ENCODE measurements at places on chromosomes 7 and 10.
A peak's percentile ranks its signal among the peaks of the same experiment; 100 is the strongest.

- DNase-seq, result no peak
These were observed 10.2 kb downstream of the LMTK2 start for GRCh38 chr7:98116656-98117461.

GRCh38 chr10:105761576-105762260, 1120.6 kb downstream of the SORCS3 start:
- DNase-seq, result no peak

DNA sequence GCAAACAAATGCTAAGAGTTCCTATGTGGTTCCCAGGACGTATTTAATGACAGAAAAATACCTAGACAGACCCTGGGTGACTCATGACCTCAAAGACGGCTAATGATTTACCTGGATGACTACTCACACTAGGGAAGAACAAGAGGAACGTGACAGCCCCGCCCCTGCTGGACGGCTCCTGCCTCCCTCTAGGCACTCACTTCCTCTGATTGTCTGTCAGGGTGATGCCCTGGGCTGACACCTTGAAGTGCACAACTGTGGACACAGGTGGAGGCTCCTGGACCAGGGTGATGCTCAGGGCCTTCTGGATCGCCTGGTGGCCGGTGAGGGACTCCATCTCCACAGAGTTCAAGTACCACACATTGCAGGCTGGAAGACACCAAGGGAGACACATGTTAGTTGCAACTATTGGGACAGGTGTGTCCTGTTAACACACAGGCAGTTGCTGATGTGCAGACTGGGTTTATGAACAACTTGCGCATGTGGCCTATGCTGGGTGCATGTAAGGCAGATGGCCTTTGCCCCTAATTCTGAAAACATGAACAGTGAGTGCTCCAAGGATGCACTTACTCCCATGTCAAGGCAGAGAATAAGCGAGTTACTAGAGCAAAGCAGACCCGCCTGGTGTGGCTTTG, 298.3 kb downstream of the TNS3 start:
- DNase-seq, result peak; percentile 89

DNA sequence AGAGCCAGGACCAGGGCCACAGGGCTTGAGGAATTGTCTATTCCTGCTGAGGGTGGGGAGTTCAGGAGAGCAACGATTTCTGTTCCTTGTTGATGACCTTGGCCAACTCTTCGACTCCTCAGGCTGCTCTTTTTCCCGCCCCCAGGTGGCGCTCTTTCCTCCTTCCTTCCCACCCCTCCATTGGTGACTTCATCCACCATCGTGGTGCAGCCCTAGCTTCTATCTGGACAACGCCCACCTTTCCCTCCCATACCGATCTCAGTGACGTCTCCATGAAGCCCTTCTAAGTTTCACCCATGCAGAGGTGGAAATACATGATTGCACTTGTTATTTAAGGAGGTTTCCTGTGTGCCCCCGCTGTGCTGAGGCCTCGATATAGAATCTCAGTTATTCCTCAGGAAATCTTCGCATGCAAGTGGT, 22.1 kb upstream of the CARD11 start:
- DNase-seq, result peak; percentile 36

DNA sequence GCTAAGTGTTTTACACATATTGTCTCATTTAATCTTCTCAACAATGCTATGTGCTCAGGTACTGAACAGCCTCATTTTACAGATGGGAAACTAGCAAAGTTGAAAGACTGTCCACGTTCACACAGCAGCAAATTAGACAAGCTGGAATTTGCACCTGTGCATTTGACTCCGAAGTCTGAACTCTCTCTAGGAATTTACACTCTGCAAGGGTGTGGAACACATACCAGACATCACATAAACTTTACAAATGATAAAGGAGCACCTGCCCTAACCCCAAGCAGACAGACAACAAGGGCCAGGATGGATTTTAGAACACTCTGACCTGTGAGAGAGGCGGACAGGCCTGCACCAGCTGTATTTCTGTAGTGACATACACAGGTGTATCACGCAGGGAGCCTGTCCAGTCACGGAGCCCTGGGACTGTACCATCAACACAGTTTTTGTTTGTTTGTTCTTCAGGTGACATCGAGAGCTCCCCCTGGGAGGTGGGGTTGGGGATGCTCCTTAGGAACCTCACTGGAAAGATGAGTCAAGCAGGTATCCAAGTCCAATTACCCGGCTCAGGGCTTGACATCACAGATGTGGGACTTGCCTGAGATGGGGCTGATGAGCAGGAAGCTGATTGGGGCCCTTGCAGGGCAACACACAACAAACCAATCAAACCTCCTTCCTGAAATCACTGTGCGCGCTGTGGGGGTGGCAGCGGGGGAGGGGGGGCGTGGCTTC, 31.0 kb downstream of the MKI67 start:
- DNase-seq, result peak; percentile 60

DNA sequence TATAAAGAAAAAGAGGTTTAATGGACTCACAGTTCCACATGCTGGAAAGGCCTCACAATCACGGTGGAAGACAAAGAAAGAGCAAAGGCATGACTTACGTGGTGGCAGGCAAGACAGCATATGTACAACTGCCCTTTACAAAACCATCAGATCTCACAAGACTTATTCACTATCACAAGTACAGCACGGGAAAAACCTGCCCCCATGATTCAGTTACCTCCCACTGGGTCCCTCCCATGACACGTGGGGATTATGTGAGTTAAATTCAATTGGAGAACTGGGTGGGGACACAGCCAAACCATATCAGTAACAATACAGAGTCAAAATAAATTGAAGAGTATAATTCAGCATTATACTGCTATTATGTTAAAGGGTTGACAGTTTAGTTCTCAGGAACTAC, 37.8 kb downstream of the RNLS start:
- no peak for DNase-seq

DNA sequence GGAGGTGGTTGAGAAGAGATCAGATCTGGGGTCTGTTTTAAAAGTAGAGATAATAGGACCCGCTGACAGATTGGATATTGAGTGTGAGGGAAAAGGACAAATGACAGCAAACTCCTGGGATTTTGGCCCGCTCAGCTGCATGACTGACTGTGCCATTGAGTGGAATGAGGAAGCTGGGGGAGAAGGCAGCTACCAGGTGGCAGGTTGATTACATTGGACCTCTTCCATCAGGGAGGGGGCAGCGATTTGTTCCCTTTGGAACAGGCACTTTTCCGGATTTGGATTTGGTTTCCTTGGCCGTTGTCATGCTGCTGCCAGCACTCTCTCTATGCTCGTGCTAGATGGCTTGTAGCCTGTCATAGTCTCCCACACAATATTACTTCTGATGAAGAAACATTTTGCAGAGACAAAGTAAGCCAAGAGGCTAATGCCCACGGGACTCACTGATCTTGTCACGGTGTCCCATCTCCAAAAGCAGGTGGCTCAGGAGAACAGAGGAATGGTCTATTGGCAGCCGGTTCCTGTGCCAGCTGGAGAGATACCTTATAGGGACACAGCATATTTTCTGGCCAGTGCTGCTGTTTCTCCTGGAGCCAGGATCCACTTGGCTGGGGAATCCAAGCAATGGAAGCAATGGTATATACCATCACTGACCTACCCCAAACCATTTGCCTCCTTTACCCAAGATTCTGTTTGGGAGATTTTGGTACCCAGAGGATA, 69.1 kb upstream of the WAC start:
- DNase-seq, result no peak

GRCh38 chr7:36198854-36199266, 45.8 kb downstream of the EEPD1 start:
- no peak for DNase-seq

- DNase-seq, result peak; percentile 10
These were observed 150.5 kb downstream of the ELAPOR2 start for GRCh38 chr7:86908948-86909347.

- no peak for DNase-seq
These were observed 5.8 kb downstream of the UNCX start for GRCh38 chr7:1238450-1238882.

- no peak for DNase-seq
These were observed 329.8 kb upstream of the SEMA3D start for GRCh38 chr7:85516675-85517074.

DNA sequence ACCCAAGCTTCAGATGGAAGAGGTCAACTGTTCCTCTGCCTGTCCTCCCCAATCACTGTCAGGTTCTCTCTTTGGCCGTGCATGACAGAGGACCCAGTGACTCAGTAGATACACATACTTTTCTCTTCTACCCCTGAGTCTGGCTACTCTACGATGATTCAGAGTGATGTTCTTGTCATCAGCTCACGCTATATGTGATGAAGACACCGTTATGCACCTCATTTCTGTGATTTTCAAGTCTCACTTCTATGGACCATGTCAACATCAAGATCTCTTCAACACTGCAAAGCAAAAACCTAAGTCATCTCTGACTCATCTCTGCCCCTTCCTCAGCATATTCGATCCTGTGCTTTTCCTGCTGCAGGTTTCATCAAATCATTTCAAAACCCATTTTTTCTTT, 76.6 kb upstream of the DGKI start:
- DNase-seq, result no peak

GRCh38 chr10:133336577-133337369, at the start of gene CALY:
Gene CALY (minus strand): TSS chr10:133336896. CDS start chr10:133328989, 7,907 bp downstream.
- no peak for DNase-seq

DNA sequence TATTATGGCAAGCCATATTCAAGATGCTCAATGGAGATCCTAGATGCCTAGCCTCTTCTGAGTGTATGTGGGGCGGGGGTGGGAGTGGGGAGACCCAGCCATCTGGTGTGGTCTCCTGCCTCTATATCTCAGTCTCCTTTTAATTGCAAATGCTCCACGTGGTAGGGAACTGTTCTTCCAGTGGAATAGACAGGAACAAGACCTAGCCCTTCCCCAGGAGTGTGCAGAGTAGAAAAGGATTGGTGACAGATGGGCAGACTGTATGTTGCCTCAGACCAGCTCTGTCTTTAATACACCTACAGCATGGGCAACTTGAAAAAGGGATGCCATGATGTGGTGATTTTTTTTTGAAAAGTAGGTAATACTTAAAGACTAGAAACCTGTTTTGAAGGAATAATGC, 12.6 kb downstream of the CYP3A5 start:
- no peak for DNase-seq

GRCh38 chr7:137458399-137458798, 114.9 kb upstream of the PTN start:
- DNase-seq, result no peak

GRCh38 chr7:27154901-27155815, 1.3 kb downstream of the HOXA7 start:
- DNase-seq, result peak; percentile 83

GRCh38 chr7:140873434-140873833, 51.3 kb downstream of the BRAF start:
- no peak for DNase-seq

DNA sequence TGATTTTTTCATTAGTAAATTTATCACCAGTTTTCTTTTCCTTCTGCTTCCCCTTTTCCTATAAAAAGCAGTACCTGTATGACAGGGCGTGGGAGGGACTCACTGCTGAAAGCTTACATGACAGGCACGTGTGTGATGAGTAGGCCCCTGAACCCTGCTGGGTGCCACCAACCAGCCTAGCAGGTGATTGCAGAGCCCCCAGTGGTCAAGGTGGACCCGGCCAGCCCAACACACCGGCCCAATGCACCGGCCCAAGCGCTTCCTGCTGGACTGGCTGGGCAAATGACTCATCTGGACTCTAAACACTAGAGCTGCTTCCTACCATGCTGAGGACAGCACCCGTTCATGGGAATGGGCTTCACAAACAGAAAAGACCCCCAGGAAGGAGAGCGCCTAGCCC, 89.8 kb upstream of the TMEM72 start:
- no peak for DNase-seq

- DNase-seq, result no peak
These were observed 71.7 kb downstream of the NRBF2 start for GRCh38 chr10:63204667-63205391.

DNA sequence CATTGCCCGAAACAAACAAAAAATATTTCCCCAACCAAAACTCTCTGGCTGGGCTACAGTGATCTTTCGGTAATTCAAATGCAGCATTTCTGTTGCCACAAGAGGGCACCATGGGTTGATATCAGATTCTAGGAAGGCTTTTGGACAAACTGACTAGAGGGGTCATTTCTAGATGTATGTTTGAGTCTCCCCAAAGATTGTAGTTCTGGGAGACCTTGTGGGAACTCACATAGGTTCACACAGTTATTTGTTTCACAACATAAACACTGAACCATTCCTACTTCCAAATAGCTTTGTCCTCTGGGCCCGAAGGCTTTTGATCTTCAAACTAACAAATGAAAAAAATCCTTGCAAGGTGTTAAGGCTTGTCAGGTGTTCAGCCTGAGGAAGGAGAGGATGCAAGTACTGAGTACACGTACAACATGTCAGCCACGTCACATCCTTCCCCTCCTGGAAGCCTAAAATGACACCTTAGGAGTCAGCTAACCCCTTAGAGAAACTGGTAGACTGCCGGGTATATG, 37.0 kb upstream of the IL15RA start:
- peak; percentile 64 for DNase-seq

DNA sequence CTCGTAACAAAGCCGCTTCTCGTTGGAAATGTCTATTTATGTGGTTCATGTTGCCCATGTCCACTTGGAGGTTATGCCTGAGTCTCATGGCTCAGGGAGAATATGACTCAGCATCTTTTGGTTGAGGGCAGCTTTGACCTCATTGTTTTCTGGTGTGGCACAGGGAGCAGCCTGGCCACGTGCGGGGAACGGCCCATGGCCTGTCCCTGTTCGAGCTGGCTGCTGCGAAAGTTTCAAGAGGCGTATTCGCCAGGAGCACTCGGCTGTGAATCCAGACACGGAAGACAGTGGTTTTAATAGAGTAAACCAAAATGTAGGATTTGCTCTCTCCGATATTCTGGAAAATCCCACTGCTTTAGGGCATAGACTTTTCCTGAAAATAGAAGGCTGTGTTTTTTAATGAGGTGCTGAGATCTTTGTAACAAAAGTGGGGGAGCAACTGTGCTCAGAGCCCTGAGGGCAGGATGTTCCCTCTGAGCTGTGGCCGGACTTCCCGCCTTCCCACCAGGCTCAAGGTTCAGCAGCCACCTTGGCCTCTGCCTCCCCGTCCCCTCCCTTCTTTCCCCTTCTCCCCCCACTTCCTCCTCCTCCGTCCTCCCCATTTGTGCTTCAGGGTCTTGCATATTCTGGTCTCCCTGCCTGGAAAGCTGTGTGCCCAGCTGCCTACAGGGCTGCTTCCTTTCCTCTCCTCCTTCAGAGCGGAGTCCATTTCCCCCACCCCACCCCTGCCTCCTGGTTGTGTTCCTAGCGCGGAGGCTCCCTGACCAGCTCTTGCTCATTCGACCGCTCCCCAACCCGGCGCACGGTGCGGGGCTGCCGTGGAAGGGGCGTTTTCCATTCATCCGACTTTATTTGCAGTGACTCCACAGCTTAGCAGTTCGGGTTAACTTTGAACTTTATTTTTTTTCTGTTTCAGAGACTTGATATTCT, 642.0 kb downstream of the SDK1 start:
- no peak for DNase-seq

- DNase-seq, result no peak
These were observed 134.8 kb downstream of the INHBA start for GRCh38 chr7:41568135-41568534.

DNA sequence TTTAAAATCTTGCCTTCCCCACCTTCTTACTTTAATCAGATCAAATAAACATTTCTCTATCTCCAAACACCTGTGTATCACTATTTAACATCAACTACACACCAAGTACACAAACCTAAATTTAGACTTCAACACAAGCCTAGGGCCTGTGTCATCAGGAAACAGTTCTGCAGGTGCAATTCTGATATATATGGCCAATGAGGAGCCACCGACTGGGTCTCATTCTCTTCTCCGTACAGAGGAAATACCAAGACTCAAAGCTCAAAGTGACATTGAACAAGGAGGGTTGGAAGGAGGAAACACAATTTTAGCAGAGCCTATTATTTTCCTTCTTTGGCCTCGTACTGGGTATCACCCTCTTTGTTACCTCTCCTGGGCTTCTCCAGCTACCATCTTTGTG, 152.6 kb upstream of the PRR15 start:
- DNase-seq, result no peak

All from SW480 (cell line).